Hematopoietic multipotent progenitor cell treated with erythropoietin and hydrocortisone succinate and interleukin-3 and kit ligand, for 15 days (in vitro differentiated cells): ENCODE measurements at places on chromosomes 12 and 14.

GRCh38 chr12:90250766-90251165 is 542.1 kb upstream of the ATP2B1 start:
- DNase-seq = no peak

GRCh38 chr14:102589761-102590290 is 2.6 kb upstream of the RCOR1 start:
- DNase-seq = no peak

DNA sequence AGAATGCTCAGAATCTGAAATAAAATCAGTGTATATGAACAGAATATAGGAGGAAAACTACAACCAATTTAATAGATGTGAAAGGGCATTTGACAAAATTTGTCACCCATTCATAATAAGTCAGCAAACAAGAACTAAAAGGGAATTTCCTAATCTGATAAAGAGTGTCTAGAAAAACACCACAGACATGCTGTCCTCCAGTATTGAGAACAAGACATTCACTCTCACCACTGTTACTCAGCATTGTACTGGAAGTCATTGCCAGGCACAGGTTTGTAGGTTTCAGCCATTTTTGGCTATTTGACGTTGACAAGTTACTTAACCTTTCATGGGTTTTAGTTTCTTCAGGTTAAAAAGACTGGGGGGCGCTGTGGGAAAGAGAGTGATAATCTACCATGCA is 13.2 kb downstream of the EIF2S1 start:
- DNase-seq = no peak

DNA sequence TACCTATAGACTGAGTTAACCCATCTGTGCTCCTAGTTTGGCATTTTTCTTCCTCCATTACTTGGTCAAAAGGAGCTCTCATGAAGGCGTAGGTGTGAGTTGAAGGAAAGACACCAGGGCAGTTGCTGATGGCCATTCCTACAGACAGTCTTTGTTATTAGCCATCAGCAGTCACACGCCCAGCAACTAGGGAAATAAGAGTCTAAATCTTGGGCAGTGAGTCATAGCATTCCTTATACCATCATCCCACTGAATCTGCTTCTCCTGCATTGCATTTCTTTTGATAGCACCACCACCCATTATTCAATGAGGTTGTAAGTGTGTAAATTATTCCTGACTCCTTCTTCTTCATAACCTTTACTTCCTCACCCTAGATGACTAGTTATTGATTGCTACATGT is 150.9 kb upstream of the IGF1 start:
- DNase-seq = no peak

DNA sequence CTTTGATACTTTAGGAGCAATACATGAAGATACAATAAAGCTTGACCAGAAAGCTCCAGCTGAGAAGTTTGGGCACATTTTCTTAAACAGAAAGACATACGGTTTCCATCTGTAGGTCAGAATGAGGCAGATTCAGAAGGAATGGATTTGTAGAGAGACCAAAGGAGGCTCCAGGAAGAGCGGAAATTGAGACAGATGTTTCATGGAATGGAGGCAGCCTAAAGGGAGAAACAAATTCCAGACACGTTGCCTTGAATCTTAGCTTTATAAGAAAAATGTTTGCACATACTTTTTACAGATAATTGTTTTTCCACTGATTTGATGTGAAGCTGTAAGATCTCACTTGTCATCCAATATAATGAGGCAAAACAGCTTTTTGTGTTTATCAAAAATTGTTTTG is 24.8 kb downstream of the EPYC start:
- DNase-seq = no peak

- DNase-seq = no peak
Observed at GRCh38 chr14:69715725-69716477, 51.0 kb upstream of the SRSF5 start.

DNA sequence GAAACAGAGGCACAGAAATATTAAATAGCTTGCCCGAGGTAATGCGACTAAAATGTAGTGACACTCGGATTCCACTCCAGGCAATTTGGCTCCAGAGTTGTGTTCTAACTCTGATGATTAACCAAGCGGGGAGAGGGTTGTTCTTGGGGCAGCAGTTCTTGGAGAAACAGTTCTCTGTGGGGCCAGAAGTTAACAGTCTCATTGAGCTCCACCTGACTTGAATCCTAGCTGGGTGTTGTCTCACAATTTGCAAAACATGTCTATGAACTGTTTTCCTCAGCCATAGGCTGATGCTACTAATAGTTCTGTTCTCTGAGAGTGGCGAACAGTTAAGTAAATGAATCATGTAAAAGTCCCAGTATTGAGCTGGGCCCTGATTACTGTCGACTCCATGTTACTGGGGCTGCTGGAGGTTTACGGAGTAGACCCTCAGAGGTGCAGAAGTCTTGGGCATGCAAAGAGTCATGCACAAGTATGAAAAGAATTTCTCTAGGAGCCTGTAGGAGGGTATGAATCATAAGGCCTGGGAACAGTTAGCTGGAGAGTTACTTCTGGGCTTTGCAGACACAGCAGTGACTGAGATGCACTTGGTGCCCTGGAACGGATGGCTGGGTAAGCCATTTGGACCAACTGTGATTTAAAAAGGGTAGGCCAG is 15.4 kb upstream of the NIN start:
- DNase-seq = no peak

- DNase-seq = no peak
Observed at GRCh38 chr14:102830474-102831045, 53.3 kb downstream of the TRAF3 start.

- no peak for DNase-seq
Observed at GRCh38 chr12:25670076-25671055, 117.3 kb upstream of the LMNTD1 start.

DNA sequence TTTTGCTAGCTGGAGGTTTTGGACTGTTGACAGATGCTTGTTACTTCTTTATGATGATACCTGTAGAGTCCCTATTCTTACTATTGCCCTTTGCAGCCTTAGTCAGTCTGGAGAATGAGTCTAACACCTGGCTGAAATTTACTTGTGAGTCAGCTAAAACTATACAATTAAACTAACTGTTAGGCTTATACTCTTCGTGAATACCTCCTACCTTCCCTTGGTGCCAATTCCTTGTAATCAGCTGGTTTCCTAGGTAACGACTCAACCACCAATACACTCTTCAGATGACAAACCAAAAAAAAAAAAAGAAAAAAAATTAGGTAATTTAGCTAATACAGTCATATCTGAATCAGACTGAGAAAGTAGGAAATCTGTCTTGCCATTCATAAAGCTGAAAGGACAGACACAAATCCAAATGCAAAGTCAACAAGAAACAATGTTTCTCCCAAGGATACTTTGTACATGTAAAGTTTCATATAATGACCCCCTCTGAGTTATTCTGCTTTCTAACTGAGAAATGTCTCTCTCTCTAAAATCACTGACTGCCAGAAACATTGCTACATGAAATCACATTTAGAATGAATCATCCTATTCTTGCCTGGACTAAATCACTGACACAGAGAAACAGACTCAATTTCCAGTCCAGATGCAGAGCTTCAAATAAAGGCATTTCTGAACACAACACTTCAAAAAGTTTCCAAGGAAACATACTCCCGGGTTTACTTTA is 56.5 kb upstream of the CDKL1 start:
- DNase-seq = peak; percentile 33

GRCh38 chr14:100440207-100440631 is 117.1 kb downstream of the SLC25A47 start:
- DNase-seq = peak; percentile 6

- DNase-seq = peak; percentile 61
Observed at GRCh38 chr12:62581288-62582064, 114.8 kb downstream of the MON2 start.

GRCh38 chr12:104975587-104976343 is 10.4 kb upstream of the NOPCHAP1 start:
- no peak for DNase-seq

GRCh38 chr14:64736271-64737169 is 32.3 kb downstream of the PLEKHG3 start:
- DNase-seq = no peak

GRCh38 chr14:79111987-79112501 is 941.9 kb downstream of the NRXN3 start:
- DNase-seq = no peak

DNA sequence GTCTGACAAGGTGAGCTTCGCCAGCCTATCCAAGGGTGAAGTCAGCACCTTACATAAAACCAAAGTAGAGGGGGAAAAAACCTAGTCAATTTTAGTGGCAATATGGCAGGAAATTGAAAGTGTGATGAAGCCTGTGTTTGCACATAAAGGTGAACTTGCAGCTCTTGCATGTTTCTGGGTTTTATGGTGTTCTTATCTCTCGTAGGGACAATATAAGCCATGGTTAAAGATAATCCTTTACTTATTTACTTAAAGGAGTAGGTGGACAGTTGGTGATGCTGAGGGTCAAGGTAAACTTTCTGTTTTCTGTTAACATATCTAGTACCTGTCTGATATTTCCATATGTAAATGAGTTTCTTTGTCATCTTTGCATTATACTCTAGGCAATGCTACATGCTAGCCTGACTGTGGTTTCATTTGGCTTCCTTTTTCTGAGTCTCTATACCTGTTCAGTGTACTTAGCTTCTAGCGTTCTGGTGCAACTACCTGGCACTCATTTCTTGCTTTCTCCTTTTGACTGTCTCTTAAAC is 32.8 kb downstream of the CCDC91 start:
- no peak for DNase-seq

- DNase-seq = peak; percentile 34
Observed at GRCh38 chr12:104602406-104602805, 145.7 kb downstream of the CHST11 start.

DNA sequence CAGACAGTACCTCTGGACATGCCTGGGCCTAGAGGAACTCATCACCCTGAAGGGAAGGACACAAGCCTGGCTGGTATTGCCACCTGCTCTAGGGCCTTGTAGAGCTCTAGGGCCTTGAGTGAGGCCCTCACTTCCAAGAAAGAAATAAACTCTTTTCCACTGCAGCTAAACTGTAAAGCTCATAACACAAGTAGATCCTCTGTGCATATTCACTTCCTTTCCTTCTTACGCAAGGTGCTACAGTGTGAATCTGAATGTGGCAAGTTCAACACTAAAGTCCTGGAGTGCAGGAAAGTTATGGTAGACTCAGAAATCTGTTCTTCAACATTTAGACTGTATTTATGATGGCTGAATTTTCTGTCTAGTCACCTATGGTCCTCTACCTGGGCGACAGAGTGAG is 14.5 kb downstream of the RNASE3 start:
- no peak for DNase-seq

DNA sequence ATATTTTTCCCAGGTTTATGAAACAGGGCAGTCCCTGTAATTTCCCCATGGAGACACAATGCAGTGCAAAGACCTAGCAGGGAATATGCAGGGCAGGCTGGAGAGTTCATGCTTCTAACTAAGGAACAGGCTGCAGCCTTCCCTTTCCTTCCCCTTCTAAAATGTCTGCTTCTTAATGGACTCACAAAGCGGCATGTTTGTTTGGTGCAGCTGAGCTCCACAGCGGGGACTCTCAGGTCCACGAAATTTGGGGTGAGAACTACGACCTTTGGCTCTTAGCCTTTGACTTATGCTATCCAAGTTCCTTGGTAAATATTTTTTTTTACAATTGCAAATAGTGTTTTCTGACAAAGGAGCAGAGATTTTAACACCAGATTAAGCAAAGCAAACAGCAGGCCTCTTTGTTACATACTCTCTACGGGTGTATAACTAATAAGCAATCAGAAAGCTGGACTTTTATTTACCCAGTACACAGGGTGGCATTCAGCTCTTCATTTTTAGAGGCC is 323.6 kb downstream of the ZFP36L1 start:
- no peak for DNase-seq

- DNase-seq = no peak
Observed at GRCh38 chr12:131827961-131828534, at the start of gene MMP17. MMP17 (plus strand) TSS chr12:131828393; CDS start chr12:131828495, 102 bp downstream.

- no peak for DNase-seq
Observed at GRCh38 chr12:22821985-22822384, 197.0 kb downstream of the ETNK1 start.

DNA sequence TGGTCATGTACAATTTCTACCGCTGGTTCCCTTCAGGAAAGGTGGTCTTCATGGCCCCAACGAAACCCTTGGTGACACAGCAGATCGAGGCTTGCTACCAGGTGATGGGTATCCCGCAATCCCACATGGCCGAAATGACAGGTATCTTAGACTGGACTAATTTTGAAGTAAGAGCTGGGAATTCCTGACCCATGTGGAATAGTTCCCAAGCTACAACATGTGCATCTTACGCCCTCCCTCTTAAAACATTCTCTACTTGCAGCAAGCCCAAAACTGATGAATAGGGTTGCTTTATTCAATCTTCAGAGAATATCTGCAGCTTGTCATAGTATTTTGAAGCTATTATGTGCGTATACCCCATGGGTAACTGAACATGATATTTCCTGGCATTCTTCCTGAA is 669 bp downstream of the FANCM start:
- DNase-seq = no peak

DNA sequence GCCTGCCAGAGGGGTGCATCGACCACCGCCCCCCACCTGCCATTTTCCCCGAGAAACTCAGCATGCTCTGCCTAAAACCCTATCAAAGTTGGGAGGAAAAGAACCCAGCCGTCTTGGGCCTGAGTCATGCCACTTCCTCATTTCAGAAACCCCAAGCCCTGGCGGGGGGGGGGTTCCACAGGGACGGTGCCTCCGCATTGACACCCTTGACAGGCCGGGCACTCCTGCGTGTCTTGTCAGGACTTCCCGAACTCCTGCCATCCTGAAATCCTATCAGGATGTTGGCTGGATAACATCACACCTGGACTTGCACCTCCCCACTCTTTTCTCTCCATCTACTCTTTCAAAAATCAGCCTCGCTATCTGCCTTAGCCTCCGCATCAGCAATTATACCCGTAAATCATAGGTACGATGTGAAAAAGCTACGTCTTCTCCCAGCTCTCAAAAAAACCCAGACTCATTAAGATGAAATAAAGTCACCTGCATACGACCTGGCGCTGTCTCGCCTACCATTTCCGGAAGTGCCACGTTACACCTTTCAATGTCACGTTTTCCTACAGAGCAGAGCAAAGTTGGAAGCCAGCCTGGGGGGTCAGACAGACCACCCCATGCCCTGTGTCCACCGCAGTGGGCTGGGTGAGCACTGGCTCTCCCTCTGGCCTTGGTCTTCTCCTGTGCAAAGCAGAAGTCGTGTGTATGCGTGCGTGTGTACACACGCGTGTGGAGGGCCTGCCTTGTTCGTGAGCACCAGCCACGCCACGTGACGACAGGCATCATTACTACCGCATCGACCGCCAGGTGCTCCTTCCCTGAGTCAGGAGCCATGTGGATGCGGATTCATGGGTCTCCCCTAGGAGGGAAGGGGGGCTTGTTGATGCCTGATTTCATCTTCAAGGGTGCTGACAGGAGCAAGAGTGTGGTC is 96.7 kb downstream of the RFLNA start:
- no peak for DNase-seq
